ACHN (cell line): ENCODE measurements at places on chromosomes 7 and 10.

- no peak for DNase-seq
Measured at GRCh38 chr10:18743926-18744325, 84.7 kb downstream of the ARL5B start.

DNA sequence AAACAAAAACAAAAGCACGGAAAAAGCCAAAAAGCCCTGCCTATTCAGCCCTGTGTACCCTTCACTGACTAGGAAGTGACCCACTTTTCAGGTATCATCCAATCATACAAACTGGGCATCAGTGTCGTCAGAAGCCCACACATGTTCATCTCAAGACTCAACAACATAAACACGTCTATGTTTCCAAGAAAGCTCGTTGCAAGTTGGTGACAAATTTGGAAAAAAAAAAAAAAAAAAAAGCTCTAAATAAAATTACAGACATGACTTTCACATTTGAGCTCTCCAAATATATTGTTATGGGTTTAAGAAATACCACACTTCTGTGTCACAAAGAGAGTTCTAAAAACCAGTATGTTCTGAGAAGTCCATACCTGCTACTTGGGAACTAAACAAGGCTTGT is 204.7 kb upstream of the KLF14 start:
- DNase-seq, result no peak

GRCh38 chr7:118350260-118350659 is 125.8 kb downstream of the ANKRD7 start:
- DNase-seq, result no peak

GRCh38 chr10:96708456-96708855 is 11.9 kb downstream of the PIK3AP1 start:
- DNase-seq, result no peak

DNA sequence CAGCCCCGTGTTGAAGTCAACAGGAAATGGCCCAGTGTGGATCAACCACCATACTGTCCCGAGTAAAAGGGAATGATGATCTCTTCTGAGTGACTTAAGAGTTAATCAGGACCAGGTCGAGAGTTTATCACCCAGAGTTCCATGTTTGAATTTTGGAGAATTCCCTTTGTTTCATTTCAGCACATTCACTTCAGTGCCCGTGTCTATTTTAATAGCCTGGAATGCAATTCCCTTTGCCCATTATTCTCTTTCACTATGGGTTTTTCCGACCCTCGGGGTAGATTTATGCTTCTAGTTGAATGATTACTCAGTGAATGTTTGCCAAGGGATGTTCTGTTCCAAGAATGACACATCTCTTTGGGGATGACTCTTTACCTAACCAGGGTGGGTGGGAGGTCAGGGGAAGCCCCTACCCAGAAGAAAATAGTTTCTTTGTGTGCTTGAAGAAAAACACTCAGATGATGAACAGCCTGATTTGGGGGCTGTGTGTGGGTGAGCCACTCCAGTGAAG is 594.9 kb downstream of the INHBA start:
- DNase-seq, result peak; percentile 24

DNA sequence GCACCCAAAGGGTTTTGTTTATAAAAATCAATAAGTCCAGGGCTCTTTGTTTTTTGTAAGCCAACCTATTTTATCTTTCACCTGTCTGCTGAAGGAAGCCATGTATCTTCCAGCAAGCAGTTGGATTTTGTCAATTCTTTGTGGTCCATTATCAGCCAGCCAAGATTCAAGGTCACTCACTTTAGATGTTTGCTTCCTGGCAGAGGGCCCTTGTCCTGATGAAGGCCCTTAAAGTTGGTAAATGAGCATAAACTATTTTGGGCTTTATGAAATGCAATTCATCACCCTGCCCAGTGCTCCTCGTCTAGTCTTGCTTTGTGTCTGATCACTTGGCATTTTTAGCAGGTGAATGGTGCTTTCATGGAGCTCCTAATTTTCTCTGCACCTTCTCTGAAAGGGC is 1004.2 kb downstream of the GRID1 start:
- DNase-seq, result no peak

DNA sequence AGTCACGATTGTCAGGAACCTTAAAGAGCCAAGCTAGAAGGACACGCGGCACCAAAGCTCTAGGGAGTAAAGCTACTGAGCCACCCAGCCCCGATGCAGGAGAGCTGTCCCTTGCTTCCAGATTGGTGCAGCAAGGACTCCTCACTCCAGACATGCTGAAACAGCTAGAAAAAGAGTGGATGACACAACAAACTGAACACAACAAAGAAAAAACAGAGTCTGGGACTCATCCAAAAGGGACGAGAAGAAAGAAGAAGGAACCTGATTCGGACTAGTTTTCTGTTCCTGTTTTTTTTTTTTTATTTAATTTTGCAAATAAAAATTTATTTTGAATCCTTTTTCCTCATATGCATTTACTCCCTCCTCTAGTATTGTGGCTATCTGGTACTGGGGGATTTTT is 11.4 kb upstream of the HKDC1 start:
- no peak for DNase-seq
